ENCODE measurements at places on chromosomes 12 and 14.

GRCh38 chr14:24307575-24308341 lies at the start of gene CIDEB:
CIDEB (minus strand) TSS chr14:24307977; CDS start chr14:24307858, 119 bp downstream.
- DNase-seq, result no peak

DNA sequence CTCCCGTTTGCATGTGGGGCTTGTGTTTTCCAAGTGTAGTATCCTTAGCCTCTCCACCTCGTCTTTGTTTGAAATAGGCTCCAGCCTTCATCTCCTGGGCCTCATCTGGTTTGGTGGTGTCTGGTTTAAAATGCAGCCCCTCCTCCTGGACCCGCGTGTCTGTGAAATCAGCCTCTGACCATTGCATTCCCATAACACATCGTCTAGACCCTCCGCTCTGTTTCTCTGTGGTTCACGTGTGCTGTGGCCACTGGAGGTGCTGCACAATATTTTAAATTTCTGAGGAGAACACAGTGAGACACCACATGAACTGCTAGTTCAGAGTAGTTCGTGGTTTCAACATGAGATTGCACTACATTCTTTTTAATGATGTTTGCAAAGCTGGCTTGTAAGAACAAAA lies 35.6 kb downstream of the UBE3B start:
- DNase-seq, result no peak

- DNase-seq, result no peak
These were observed 105.0 kb downstream of the ETNK1 start for GRCh38 chr12:22729957-22730443.

DNA sequence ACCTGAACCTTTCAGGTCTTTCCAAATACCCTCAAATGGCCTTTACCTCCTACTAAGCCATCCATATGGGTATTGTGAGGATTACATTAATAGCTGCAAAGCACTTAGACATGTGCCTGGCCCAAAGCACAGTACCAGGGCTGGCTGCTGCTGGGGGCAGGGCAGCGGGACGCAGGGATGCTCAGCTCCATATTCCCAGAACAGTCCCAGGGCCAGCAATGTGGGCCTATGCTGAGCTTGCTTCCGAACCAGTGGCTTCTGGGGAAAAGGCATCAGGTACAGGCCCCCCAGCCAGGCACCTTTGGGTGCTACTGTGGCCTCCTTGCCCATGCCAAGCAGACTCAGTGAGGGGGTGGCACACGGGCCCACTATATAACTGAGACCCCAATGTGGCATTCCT lies 10.4 kb downstream of the ACTN1 start:
- no peak for DNase-seq

Measured in activated CD8-positive, alpha-beta memory T cell treated with anti-CD3 and anti-CD28 coated beads for 1 hour (primary cell).